ENCODE measurements at places on chromosomes 6 and 20.

GRCh38 chr20:7993703-7994102, 25.9 kb downstream of the TMX4 start:
- no peak for DNase-seq

- DNase-seq, result no peak
Measured at GRCh38 chr6:112010328-112010727, 43.6 kb upstream of the CCN6 start.

DNA sequence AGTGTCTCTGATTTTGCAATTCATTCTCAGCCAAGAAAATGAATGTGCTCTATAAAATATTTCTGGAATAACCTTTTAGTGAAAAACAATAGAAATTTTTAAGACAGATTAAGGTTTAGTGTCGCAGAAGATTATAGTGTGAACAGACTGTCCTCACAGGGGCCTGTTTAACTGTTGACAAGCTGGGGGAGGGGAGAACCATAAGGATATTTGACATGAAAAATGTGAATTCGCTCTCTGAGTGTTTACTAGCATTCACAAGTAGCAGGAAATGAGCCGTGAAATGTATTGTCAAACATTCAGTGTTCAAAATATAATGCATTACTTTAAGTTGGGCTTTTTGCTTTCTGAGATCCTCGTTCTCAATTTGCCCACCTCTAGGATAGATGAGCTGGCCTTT, 134.8 kb upstream of the TSHZ2 start:
- DNase-seq, result no peak

DNA sequence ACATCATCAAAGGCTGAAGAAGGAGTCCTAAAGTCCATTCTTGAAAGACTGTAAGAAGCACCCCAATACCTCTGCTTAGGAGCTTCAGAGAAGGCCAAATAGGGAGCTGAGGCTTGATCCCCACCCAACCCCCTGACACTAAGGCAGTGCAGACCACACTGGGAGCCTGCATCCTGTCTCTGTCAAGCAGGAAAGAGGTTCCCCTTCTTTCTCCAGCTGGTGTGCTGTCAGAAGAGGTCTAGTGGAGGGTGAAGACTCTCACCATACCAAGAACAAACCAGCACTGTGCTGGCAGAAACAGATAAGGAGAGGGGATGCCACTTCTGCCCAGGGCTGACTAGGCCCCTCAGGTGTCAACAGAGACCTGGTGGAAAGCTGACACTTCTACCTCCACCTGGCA, 19.9 kb downstream of the GZF1 start:
- DNase-seq, result no peak

DNA sequence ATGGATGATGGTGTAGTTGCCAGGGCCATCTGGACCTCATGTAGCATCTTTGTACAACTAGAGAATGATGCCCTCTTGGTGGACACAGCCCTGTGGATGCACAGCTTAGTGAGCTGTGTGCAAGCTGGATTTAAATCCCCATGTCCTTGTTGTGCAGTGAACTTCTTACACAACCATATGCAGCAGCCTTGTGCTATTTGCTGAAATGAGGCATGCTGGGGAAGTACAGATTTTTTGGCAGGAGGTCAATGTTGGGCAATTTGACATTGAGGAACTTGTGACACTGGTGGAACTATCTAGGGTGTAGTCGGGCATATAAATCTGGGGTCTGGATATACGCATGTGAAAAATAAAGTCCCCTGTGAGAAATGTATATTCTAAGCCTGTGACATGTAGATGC, 5.8 kb upstream of the CDC5L start:
- no peak for DNase-seq

GRCh38 chr20:48898896-48899530, 22.5 kb upstream of the ARFGEF2 start:
- DNase-seq, result no peak

DNA sequence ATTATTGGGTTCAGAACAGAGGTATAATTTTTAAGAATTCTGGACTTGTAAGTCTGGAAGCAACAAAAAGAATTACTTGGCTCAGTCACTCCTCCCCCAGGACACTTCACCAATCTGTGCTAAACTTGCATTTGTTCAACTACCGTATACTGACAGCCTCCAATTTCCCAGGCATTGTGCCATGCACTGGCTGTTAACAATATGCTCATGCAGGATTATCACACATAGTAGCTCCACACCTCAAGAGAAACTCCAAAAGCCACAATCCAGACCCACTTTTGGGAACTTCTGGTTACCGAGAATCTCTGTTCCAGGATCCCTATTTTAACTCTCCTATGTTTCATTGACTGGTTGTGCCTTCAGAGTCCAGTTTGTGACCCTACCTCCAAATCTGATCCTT, 7.7 kb downstream of the ADGRF1 start:
- DNase-seq, result peak; percentile 15

- DNase-seq, result no peak
Measured at GRCh38 chr6:83265384-83265783, 72.2 kb downstream of the RWDD2A start.

- DNase-seq, result no peak
Measured at GRCh38 chr20:22699396-22699795, 115.0 kb upstream of the FOXA2 start.

DNA sequence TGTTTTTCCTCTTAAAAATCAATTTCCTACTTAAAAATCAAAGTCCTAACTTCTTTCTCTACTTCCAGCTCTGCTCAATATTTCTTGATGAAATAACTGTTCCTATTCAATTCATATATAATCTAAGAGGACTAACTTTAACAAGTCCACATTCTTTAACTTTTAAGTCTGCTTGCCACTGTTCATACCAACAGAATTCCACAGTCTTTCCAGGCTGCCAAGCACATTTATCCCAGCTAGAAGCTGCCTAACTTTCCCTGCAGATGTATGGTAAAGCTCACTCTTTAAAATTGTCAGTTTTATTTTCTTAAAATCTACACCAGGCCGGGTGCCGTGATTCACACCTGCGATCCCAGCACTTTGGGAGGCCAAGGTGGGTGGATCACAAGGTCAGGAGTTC, 11.5 kb downstream of the CALHM6 start:
- DNase-seq, result no peak

- DNase-seq, result no peak
Measured at GRCh38 chr6:168934660-168935627, 318.7 kb downstream of the THBS2 start.

DNA sequence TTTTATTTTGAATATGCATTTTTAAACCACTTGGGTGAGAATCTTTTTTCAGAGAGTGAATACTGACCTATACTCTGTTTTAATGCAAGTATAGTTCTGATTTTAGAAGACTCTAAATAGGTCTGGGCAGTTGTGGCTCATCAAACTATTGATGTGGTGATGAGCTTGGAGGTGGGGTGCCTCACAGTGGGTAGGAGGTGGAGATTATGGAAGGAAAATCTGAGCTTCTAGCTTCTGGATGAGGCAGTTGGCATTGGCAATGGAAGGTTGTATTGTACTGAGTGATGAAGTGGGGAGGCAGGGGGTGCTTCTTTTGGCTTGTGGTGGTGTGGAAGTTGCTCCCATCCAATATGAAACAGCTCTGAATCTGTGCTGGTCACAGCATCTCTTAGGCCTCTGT, 52.7 kb downstream of the VAPB start:
- DNase-seq, result no peak

DNA sequence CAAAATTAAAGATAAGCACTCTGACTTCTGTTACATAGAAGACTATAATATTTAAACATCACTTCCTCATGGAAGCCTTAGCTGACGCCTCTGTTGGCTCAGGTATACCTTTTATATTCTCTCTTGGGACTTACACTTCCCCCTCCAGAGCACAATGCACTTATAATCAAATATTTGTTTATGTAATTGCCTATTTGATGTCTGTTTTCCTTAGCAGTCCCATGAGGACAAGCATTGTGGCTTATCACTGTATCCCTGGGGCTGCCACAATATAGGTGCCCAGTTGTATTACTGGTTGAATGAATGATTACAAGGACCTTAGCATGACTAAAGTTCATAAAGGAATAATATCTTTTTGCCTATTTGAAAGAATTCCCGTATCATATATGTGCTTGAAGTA, 186.7 kb upstream of the VGLL2 start:
- no peak for DNase-seq

- no peak for DNase-seq
Measured at GRCh38 chr6:16020259-16020658, 108.6 kb upstream of the MYLIP start.

DNA sequence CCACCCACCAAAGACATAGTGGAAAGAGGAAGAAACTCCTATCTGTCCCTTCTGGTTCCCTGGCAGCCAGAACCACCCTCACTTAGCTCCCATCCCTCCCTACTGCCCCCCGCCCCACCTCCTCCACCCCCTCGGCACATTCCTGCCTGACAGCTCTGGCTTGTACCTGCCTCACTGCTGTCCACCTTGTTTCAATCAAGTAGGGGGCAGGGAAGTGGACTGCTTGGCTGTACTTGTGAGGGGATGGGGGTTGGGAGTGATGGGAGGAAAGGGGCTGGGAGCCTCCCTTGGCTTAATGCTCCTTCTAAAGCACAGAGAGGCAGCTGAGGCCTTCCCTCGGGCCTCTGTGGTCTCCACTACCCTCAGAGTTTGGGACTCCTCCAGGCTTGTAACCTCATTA, 22.1 kb upstream of the ZNF76 start:
- DNase-seq, result no peak

GRCh38 chr6:11439017-11439420, 98.5 kb upstream of the TMEM170B start:
- no peak for DNase-seq

- no peak for DNase-seq
Measured at GRCh38 chr20:46028772-46029371, at the start of gene SLC12A5. TSS of gene SLC12A5 (plus strand) at chr20:46029215. CDS start at chr20:46029345, 130 bp downstream.

DNA sequence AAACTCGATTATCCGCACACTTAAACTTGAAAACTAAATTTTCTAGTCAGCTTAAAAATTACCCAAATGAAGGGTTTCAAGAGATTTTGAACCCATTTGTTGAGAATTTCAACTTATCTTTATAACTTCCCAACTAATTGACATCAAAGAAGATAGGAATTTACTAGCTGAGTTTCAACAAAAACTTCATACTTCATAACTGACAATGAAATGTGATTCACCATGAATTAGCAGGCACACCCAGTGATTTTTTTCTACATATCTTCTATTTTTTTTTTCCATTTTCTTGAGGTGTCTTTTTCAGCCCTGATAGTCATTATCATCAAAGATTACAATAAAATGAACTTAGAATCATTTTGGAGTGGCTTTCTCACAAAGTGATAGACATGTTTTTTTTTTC, 26.7 kb downstream of the TNFAIP3 start:
- DNase-seq, result no peak

GRCh38 chr6:37689381-37689780, 8.3 kb downstream of the MDGA1 start:
- DNase-seq, result no peak

GRCh38 chr6:14732844-14733757, 512.8 kb upstream of the JARID2 start:
- DNase-seq, result no peak

All from DMS 273 treated with DMSO at 0.1 percent for 48 hours (cell line).